T follicular helper cell (primary cell): ENCODE measurements at places on chromosomes 16 and 17.

DNA sequence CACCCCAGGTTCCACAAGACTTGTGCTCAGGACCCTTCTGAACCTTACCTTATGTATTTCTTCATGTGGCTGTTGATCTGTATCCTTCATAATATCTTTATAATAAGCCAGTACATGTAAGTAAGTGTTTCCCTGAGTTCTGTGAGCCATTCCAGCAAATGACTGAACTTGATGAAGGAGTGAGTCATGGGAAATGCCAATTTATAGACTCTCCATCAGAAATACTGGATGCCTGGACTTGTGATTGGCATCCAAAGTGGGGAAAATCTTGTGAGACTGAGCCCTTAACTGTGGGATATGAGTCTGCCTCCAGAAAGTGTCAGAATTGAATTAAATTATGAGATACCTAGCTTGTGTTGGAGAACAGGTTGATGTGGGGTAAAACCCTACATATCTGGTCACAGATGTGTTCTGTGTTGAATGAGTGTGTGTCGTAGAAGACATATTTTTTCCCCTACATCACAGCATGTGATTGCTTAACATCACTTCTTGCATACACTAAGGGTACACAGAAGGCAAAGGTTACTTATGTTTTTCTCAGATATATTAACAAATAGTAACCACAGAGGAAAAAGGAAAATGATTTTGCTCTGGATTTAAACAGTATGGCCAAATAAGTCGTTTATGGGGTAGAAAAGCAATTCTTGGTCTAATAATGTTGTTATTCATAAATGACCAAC, 70.2 kb upstream of the NETO2 start:
- DNase-seq, result no peak

DNA sequence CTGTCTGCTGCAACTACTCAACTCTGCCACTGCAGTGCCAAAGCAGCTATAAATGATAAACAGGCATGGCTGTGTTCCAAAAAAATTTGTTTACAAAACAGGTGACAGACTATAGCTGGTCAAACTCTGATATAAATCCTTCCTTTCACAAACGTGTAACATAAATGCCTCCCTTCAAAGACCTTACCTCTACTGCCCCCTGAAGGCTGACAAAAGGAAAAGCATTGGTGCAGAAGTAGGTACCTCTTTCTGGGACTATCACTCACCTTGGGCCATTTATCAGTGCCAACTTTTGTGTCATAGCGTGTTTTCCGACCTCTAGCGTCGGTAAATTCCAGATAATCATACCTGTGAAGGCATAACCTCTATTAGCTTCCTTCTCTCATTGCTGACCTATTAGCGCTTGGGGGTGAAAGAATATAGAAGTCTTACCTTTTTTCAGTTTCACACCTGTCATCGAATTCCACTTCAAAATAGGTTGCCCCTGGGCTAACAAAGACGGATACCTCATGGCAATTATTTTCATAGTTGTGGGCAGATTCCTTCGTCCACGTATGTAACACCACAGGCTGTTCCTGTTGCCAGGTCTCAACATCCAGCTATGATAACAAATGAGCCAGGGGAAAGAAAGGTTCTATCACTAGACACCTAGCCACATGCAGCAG, 67.9 kb downstream of the ZZEF1 start:
- DNase-seq, result no peak

GRCh38 chr17:2487306-2487705, 24.4 kb downstream of the METTL16 start:
- no peak for DNase-seq

DNA sequence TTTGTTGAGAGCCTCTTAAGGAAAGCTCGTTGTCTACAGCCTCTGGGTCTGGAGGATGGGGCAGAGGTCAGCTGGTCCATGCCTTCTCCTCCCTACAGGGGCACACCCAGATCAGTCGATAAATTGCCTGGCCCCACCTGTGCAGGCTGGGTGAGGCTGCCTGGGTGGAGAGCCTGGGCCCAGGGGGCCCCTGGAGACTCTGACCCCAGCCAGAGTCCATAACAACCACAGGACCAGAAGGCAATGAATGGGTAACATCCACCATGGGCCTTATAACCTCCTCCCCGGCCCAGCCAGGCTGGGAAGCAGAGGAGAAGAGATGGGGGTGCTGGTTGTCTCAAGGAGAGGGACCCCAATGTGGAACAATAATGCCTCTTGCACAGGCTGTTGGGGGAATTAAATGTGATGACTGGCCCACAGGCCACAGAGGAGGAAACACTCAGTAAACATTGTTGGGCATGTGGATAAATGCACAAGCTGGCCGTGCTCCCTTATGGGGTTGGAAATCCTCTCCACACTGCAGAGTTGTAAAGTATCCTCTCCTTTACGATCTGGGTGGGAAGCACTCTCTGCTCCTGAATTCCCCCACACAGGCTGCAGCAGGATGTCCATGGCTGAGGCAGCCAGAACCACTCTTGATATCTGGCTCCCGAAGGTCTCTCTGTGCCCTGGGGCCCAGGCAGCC, 56.7 kb upstream of the TOB1 start:
- no peak for DNase-seq

DNA sequence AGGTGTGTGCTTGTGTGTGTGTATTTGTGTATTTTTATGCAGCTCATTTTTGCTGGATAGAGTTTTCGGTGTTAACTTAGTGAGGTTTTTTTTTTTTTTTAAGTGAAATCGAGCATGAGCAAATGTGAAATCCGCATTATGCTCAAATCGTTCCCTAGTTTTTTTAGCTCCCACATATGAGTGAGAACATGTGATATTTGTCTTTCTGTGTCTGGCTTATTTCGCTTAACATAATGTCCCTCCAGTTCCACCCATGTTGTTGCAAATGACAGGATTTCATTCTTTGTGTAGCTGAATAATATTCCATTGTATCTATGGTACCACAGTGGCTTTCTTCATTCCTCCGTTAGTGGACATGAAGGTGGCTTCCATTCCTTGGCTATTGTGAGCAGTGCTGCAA, 1103.3 kb upstream of the EEF2KMT start:
- DNase-seq, result no peak

DNA sequence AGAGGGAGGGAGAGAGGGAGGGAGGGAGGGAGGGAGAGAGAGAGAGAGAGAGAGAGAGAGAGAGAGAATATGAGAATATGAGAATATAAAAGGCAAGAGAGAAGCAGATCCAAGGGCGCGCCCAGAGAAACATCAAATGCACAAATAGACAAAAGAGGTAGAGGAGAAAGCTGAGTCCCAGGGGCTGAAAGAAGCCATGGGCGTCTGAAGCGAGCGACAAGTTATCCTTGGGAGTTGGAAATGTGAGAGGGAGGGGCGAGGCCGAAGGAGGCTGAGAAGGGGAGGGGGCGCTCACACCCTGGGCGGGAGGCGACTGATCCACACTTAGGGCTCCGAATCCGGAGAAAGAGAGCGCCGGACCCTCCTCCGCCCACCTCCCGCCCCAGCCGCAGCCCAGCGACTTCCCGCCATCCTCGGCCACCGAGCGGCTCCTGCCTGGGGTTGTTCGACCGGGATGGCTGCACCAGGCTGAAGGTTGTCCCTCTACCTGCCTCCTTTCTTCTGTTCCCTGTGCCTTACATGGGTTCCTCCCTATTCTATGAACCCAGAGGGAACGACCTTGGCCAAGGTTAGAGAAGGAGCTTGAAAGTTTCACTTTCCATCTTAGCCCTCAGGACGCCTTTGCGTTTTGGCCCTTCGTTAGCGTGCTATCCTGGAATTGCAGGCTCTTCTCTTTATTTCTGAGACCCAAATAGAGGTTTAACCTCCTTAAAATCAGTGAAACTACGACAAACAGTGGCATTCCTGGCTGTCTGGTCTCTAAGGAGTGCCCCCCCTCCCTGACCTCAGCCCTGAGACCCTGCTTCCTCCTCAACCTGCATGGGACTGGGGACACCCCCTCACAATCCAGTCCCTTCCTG, 21.2 kb upstream of the HOXB9 start:
- no peak for DNase-seq

DNA sequence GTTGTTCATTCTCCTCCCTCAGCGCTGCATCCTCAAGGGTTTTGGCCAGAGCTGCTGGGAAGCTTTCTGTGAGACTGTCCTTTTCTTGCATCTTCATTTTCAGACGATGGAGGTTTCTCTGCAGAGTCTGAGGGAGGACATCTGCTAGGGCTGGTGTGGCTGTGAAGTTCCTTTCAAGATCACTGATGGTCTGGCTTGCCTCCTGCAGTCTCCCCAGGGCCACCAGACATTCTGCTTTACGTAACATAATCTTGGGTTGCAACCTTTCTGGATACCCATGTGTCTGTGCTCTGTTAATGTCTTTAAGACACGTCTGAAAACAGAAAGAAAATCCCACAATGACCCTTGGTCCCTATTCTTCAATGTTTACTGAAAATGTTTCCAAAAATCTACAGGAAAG, 29.0 kb downstream of the SMYD4 start:
- DNase-seq, result no peak

DNA sequence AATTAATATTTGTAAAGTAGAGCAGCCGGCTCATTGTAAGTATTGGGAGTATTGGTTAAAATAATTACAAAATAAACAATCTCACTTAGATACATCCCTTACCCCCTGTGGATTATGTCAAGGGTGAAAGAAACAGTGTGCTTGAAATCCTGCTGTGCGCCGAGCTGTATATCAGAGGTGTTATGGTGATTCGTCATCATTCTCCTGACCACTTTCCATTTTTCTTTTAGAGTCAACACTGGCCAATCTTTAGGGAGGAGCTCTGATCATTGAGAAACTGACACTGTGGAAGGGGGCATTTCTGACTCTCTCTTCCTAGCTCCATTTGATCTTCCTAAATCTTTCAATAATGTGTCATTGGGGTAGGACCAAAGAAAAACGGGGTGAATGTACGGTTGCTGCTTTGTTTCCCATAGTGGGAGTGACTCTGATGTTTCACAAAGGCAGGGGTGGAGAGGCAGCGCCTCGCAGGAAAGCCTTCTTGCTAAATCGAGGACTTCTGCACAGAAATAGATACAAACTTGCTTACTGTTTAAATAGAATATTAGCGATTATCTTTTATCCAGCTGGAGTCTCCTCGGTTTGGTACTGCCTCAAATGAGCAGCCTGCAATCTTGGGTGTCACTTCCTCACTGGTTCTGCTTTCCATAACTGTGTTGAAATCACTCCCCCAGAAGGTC, 123.4 kb downstream of the PRKCB start:
- DNase-seq, result no peak

DNA sequence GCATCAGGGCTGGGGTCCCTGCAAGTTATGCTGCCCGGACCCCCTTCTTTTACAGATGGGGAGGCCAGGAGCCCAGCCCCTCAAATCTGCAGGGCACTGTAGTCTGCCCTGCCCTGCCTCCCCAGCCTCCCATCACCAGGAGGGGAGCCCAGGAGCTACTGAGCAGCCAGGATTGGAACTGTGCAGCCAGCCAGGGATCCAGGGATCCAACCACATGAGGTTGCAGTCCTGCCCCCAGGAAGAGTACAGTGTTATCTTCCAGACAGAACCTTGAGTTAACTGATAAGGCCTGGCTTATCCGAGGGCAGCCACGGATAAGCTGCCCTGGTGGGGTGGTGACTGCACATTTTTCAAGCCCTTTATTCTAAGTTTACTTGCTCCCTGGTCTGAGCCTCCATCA, 11.4 kb upstream of the NDRG4 start:
- no peak for DNase-seq

GRCh38 chr17:39632153-39632941, 4.6 kb upstream of the STARD3 start:
- DNase-seq, result no peak

DNA sequence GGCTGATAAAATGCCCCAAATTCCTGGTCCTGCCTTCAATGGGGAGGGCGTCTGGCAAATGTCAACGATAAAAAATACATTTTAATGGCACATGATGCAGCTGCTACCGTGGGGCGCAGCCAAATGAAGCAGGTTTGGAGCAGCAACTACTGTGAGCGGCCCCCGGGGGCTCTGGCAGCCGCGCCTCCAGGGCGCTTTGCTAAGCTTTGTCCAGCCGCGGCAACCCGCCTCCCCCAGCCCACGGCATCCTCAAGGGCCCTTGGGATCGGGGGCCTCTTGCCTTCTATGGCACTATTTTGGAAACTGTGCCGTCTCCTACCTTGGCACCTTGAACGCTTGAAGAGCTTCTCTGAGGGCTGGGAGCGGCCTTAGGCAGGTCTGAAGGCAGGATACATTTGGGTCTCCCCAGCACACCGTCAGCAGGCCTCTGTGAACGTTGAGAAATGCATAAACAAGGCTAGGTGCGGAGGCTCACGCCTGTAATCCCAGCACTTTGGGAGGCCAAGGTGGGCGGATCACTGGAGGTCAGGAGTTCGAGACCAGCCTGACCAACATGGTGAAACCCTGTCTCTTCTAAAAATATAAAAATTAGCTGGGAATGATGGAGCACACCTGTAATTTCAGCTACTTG, 25.1 kb downstream of the TBX4 start:
- DNase-seq, result no peak

DNA sequence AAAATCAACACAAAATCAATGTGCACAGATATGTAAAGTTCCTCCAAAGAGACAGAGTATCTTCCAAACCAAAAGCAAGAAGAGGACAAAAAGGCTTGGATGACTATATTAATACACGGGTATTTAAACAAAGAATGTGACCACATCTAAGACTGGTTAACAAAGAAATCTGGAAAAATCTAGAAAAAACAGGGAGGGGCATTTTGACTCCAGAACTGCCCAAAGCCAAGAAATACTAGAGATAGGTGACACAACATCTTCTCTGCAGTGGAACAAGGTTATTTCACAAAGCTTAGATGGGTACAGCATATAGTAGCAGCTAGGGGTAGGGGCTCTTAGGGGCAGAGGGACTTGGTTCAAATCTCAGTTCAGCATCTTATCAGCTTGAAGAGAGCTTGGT, 10.3 kb downstream of the RFFL start:
- no peak for DNase-seq

DNA sequence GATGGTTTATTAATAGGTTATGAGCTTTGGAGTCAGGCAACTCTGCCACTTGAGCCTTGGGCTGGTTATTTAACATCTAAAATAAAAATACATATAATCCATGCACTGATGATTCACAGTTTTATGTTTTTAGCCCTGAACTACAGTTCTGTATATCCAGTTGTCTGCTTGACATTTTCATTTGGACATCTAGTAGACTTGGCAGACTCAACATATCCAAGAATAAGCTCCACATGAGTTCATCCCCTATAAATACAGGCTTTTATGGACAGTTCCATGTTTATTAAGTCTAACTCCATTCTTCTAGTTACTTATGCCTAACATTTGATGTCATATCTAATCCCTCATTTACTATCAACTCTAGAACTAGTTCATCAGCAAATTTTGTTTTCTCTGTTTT, 174.2 kb downstream of the KIF2B start:
- no peak for DNase-seq

GRCh38 chr16:65287307-65287706, 165.4 kb upstream of the CDH11 start:
- no peak for DNase-seq

- DNase-seq, result no peak
Measured at GRCh38 chr16:78275420-78275819, 176.0 kb downstream of the WWOX start.
